Stimulated activated CD4-positive, alpha-beta T cell treated with anti-CD3 and anti-CD28 coated beads, Interleukin-4, amount 100 ng/mL, for 1 hour (primary cell): ENCODE measurements at places on chromosomes 2 and 18.

DNA sequence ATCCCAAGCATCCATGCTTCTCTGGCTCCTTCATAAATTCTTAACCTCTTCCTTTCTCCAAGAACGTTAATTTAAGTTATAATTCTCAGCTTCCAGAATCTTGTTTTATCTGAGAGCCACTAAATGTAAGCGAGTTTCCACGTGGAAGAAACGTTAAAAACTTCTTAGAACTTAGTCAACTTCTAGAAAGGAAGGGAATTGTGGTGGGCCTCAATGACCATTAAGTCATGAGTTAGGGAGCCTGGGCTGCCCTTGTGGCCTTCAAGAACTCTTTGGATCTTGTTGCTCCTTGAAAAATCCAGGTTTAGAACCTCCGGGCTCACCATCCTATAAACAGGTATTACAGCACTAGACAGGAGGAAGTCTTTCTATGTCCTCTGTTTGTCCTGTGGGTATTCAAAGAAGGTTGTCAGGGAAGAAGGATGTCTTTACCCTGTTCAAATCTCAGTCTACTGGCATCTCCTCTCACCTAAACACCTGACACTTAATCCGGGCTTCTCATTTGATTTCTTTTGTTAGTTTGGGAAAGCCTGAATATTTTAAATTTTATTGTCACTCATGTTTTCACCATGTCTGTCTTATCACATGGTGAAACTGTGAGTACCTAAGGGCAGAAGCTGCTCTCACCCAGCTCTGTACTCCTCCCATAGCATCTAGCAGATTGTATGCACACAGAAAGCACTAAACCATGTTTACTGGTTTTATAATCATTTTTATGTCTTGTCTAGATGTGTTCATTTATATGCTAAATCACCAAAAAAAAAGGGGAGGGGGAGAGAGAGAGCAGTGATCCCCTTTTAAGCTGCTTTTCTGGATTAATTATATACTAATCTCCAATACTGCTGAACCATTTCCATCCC is 6.3 kb downstream of the RND3 start:
- DNase-seq = no peak

GRCh38 chr2:126907671-126908070 is 9.0 kb downstream of the TEX51 start:
- DNase-seq = no peak

DNA sequence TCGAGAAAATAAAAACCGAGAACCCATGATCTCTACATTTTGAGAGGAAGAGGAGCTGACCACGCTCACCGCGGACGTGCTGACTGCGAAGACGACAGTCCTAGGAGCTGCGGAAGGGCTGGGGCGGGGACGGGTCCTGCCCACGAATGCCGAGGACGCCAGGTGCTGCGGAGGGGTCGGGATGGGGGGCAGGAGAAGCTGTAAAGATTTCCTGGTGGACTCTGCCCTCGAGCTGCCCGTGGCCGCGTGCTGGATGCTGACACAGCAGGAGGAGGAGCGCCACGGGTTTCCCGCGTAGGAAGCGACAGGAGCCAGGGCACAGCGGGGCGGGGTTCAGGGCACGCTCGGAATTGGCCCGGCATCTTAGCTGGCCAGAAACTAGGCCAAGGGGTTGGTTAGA is 22.2 kb downstream of the ZSCAN30 start:
- peak; percentile 16 for DNase-seq

DNA sequence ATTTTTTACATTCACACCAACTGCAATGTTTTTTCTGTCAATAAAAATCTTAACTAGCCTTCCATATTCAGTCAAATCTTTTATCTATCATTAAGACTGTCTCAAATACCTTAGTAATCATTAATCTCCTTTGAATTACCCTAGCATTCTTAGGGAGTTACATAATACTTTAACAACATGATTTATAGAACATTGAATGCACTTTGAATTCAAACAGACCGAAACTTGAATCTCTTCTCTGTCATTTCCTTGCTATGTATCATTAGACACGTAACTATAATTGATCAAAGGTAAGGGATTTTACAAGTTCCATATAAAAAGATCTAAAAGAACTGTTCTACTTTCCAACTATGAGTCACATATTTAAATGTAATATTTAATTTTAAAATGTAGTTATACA is 330.9 kb downstream of the RIT2 start:
- no peak for DNase-seq

DNA sequence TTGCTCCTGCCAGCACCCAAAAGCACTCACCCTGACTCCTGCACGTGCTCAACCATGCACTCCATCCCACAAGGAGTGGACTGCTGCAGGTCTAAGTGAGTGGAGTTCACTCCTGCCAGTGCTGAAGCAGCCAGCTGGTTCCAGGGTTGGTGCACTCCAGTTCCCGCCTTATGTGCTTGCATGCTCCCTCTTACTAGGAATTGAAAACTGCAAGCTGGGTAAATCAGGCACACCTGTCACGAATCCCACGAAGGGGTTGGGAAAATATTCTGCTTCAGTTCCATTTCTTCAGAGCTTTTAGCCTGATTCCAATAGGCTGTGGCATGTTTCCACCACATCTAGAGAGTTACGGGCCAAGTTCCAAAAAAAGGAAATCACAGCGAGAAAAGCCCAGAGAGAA is 1365.5 kb upstream of the CHAC2 start:
- DNase-seq = no peak

- no peak for DNase-seq
These were observed 294.1 kb downstream of the BCL2 start for GRCh38 chr18:63025251-63026090.

- no peak for DNase-seq
These were observed 766.5 kb downstream of the SATB2 start for GRCh38 chr2:198691236-198691635.

- DNase-seq = no peak
These were observed 21.9 kb downstream of the FN1 start for GRCh38 chr2:215413974-215414373.

DNA sequence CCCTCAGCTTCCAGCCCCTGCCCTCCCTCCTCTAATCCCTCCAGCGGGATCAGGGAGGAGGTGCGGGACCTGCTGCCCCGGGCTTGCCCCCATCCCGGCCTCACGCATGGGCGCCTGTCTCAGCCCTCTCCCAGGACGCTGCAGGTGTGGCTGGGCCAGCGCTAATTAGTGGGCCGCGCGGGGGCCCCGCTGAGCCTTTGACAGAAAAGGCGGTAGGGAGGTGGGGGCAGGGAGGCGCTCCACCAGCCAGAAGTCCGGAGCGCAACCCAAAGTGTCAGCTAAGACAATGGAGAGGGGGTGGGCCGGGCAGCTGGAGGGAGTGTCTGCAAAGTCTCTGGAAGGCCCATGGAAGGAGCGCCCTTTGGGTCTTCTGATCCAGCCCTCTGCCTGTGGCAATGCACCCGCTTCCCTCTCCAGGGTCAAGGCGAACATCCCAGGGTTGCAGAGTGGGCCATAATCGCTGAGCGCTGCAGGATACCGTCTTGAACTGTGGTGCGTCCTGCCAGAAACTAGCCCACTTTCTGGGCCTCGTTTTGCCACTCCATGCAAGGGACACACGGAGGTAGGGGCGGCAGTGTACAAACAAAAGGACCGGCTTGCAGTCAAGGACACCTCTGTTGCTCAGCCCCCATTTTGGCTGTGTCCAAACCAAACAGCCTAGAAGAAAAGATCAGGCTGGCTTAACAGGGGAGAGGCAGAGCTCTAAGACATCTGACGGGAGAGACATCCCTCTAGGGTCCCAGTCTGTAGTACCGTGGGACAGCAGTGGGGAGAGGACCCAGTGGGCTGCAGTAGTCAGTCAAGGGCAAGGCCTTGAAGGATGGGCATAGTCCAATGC is 3.5 kb downstream of the ATP6V1B1 start:
- DNase-seq = no peak

- DNase-seq = peak; percentile 39
These were observed 1.1 kb downstream of the TRABD2A start for GRCh38 chr2:84879584-84880394.

- no peak for DNase-seq
These were observed 543 bp upstream of the MARCHF4 start for GRCh38 chr2:216372761-216373291.

DNA sequence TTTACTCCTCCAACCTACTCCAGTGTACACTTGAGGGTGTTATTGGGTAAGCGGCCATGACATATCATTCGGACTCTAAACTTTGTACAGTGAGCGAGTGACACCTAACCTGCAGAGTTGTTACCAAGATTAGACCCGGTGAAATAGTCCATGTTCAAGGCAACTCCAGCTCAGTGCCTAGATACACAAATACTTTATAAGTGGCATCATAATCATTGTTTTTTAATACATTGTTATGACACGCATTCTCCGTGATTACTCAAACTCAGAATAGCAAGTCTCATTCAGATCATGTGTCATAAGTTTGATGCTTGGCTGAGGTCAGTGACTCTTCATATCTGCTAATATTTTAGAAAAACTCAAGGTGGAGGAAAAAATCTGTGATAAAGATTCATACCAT is 597.8 kb downstream of the DCC start:
- no peak for DNase-seq

- DNase-seq = no peak
These were observed 46.2 kb downstream of the IMPA2 start for GRCh38 chr18:12027480-12027879.

GRCh38 chr18:22082408-22082807 is 87.0 kb upstream of the GATA6 start:
- DNase-seq = no peak

DNA sequence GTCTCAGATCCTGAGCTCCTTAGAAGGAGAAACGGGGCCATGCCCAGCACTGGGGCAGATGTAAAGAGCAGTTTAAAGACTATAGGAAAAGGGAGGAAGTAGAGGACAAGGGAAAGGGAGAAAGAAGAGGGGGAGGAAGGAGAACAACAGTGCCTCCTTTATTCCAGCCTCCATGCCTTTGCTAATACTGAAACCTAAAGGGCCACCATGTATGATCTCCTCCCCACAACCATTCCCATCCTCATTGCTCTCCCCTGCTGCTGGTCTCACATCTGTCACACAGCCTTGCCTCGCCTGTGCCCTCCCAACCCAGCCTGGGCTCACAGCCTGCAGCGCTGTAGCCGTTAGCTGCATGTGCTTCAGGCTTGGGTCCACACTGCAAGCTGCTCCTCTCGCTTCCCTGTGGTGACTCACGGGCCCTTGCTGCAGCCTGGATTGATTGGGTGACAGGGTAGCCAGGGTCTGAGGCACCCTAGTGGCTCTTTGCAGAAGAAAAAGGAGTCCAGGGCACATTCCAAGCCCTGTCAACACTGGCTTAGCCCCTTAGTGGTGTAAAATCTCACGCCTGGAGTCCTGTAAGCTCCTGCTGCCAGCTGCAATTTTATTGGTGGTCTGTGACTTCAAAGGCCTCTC is 281.9 kb downstream of the SRBD1 start:
- no peak for DNase-seq

- DNase-seq = peak; percentile 67
These were observed 9.1 kb upstream of the ARID5A start for GRCh38 chr2:96527286-96528005.

DNA sequence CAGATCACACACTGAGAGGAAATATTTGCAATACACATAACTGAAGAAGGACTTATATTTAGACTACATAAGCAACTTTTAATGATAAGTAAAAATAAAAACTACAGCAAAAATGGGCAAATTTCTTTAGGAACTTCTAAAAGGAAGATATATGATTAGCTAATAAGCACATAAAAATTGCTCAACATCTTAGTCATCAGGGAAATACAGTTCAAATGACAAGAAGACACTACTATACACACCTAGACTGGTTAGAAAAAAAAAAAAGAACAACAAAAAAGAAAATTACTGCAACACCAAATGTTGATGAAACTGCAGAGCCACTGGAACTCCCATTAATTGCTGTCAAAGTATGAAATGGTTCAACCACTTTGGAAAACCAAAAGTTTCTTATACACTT is 1247.5 kb upstream of the ACVR2A start:
- DNase-seq = no peak

GRCh38 chr2:83587309-83587708 is 871.8 kb downstream of the SUCLG1 start:
- DNase-seq = no peak

DNA sequence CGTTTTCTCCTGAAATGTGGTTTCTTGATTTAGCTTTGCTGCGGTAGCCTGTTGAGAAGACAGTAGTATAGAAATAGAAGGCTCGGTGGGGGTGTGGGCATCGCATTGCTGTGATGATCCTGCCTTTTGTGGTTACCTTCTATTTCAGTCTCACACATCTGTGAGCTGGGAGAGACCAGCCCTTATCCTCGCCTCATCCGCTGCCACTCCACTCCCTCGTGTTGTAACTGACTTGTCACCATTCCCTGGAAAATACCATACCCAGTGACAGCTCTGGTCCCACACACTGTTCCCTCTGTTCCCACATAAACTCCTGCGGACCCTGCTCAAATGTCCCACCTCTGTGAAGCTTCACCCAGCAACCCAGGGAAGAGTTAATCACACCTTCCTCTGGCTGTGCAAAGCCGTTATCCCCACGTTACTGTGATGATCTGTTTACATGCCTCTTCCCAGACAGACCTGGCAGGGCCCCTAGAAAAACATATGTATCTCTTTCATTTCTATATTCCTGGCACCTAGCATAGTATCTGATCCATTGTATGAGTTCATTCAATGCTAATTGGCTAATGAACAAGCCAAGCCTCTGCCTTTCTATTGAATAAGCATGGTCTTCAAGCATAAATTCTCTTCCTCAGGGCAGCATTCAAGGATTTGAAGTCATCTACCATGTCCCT is 114.6 kb downstream of the MAPK4 start:
- DNase-seq = no peak

- DNase-seq = no peak
These were observed 100.8 kb upstream of the ZSWIM2 start for GRCh38 chr2:186949726-186950256.

GRCh38 chr18:27948986-27949385 is 227.9 kb downstream of the CDH2 start:
- no peak for DNase-seq

- DNase-seq = peak; percentile 48
These were observed 4.4 kb upstream of the KLHL29 start for GRCh38 chr2:23380562-23381065.

DNA sequence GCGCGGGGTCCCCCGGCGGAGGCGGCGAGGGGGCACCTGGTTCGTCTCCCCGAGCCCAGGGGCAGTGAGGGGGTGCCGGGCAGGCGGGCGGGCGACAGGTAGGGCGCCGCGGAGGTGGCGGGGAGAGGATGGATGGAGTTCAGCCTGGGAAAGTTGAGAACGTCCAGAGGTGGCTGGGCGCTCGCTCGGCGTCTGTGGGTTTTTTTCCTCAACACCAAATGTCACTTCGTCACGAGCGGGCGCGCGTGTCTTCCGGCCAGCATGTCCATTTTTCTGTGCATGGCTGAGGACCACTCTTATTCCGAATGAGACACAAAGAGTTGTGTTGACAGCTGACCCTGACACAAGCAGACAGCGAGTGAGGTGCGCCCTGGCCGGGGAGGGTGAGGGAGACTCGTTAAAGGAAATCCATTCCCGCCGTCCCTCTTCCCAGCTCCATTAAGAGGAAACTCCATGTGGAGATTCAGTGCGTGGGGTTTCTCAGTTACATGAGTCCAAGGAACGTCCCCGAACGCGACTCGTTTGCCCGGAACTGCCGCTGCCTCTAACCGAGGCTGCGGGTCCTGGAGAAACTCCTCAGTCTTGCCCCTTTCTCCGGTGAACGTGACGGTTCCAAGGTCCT is 859 bp downstream of the GREB1L start:
- no peak for DNase-seq

- DNase-seq = no peak
These were observed 86.0 kb downstream of the RTN4 start for GRCh38 chr2:54964271-54964670.
